Activated CD8-positive, alpha-beta memory T cell treated with anti-CD3 and anti-CD28 coated beads for 1 hour (primary cell): ENCODE measurements at places on chromosomes 2 and 18.

DNA sequence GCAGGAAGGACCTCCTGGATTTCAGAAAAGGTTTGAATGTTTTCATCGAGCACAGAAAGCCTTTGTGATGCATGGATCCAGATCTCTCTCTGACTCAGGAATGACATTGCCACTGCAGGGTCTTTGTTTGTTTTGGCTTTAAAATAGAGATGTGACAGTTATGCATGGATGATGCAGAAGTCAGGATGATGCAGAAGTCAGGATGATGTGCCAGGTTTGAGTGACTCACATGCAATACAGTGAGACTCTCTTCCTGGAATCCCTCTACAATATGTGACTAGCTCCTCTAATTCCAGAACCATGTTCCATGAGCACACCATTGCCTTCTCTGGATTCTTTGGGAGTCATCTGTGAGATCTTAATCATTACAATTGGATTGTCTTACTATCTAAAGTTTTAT, 177.9 kb upstream of the RAB6C start:
- no peak for DNase-seq

DNA sequence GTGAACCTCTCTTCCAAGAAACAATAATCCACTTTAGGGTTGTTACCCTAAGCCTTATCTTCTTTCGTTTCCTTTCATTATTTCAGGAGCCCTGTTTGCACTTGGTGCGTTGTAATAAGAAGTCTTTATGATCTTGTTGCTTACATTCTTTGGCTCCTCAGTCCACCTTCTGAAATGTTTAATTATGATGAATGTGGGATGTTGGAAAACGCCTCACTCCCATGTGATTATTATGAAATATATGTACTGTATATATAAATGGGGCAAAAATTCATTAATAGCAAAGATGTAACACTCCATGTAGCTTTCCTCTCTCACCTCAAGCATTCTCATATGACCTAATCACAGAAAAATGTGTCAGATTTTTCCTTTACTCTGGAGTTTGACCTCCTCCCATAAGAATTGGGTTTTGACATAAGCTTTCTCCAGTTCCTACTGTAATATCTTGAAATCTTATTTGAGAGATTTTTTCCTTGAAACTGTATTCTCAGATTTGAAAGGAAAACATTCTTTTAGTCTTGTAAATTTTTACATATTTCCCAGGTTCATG, 397.2 kb upstream of the FANCL start:
- no peak for DNase-seq

DNA sequence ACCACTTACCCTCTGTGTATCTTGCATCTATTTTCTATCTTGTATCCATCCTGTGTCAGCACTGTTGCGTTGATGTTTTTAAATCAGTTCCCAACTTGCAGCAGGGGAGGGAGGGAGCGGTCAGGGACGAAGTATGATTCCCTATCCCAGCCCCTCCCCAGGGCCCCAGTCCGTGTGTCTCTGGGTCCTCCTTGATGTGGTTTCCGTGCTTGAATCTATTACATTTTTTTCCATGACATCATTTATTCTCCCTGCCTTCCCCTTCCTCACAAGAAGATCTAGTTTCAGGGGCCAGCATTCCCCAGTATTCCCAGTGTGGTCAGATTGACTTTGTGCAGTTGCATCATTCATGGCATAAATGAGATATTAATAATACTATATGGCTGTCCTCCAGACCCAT, 479.3 kb downstream of the PTPRM start:
- no peak for DNase-seq

DNA sequence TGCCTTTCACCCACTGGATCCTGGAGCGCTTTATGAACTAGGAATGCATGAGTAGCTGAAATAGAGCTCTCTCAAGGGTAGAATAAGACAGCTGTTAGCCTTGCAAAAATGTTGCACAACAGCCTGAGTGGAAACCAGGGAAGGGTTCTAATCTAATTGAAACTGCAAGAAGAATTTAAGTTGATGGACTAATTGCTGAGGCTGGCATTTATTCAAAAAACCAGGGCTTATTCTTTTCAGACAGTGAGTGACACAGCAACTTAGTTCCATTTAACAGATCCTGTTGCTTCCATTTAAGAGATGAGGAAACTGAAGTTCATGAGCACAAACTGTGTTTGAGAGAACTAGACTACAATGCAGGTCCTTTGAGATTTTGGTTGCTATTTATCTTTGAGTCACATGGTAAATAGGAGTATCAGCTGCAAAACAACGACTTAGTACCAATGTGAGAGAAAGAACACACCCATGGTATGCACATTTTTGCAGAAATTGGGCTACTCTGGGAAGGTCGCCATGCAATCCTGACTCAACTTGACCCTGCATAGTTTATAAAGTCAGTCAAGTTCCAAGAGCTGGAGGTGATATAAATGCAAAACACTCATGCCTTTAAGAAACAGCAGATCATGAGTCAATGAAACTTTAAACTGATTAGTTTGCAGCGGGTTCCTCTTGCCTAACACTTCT, 76.4 kb upstream of the PARD3B start:
- no peak for DNase-seq
